ENCODE measurements at places on chromosomes 11 and 22. TPM values are rescaled to one million over a fixed set of nuclear protein-coding genes. Genes with fewer than 3 reads are reported as not detected.

MYRF gene
- polyA plus RNA-seq = 0.35 TPM

PIWIL4 gene
- not detected for polyA plus RNA-seq

OR51I1 gene
- not detected for polyA plus RNA-seq

THY1 gene
- polyA plus RNA-seq = not detected

RCOR2 gene
- polyA plus RNA-seq = not detected

INPP5J gene
- not detected for polyA plus RNA-seq

ELFN2 gene
- polyA plus RNA-seq = not detected

PHF5A gene
- 34.2 TPM for polyA plus RNA-seq

OSM gene
- 0.66 TPM for polyA plus RNA-seq

TRIM48 gene
- not detected for polyA plus RNA-seq

FAM227A gene
- not detected for polyA plus RNA-seq

OR52E8 gene
- polyA plus RNA-seq = not detected

CTSF gene
- polyA plus RNA-seq = 5.0 TPM

TRPC6 gene
- 0.51 TPM for polyA plus RNA-seq

All from naive B cell (primary cell).